ENCODE measurements at places on chromosomes 5 and 9.

DNA sequence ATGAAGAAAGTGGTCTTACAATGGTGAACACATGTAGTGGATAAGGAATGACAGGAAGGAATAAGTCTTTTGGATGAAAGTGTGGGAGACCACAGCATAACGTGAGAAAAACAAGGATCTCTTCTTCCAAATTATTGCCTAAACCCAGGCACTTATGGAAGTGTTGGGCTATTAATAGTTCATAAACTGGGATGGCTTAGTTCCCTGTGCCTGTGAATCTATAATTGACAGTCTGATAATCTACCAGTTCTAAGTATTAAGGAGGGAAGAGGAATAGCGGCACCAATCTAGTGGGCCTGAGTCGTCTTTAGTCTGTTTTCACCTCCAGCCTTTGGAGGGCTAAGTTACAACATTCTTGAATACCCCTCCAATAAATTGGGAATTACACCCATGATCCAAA, 39.2 kb upstream of the LRRTM2 start:
- no peak for DNase-seq

GRCh38 chr5:145178641-145179523, 656.3 kb downstream of the PRELID2 start:
- DNase-seq: peak; percentile 18

DNA sequence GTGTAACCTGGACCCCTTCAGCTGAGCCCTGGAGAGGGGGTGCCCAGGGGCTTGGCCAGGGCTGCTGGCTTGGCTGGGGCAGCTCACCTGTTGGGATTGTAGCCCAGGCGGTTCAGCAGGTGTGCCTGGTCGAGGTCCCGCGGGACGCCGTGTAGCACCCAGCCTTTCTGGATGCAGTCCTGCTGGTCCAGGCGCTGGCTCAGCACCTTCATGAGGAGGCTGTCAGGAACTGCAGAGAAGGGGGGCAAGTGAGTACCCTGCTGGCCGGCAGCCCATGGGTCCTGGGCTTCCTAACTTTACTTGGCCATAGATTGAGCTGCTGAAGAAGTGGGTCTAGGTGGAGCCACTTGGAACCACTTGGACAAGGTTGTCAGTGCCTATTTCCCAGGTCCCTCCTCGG, 85.5 kb downstream of the AK8 start:
- DNase-seq: no peak

DNA sequence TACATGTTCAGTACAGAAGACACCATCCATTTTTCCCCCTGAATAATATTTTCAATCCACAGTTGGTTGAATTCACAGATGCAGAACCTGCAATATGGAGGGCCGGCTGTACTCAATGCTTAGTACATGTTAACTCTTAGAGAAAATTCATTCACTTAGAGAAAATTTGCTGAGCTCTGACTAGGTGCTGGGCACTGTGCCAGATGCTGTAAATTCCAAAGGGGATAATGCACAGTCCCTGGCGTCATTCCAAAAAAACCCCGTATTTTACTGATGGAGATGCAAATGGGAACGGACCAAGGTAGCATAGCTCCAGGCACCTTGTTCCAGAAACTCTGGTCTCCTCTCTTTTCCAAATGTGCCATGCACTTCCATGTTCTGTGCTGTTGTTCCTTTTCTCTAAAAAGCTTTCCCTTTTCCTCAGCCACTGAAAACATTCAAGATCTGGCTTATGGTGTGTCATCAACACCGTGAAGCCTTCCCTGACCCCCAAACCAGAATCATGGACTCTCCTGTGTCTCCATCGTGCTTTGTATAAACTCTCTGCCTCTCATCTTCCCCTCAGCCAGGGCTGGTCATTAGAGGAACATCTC, 55.7 kb upstream of the COL15A1 start:
- peak; percentile 75 for DNase-seq

DNA sequence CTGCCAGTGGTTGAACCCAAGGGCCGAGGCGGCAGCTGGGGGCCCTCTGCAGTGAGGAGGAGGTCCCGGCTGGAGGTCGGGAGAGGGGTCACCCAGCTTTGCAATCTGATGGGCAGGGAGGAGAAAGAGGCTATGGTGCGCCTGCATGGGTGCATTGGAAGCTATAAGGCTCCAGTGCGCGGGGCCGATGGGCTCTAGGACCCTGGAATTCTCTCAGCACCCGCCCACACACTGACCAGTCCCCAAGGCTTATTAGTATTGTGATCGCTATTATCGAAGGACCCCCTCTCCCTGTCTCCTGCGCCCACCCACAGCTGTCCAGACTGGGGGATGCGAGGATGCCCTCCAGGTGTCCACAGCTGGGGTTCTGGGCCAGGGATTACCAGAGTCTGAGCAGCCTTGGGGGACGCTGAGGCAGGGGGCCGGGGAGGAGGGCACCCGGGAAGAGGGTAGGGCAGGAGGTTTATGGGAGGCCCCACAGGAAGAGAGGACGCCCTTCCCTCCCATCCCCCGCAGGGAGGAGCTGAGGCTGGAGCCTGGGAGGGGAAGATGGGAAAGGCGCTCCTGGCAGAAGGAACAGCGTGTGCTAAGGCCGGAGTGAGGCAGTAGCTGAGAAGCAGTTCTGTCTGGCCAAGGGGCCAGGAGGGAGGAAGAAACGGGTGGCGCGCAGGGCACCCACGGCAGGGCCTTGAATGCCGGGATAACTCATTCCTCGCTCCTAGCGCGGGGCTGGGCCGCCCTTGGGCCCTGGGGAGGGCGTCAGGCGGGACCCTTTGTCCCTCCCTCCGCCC, 24.2 kb downstream of the C9orf50 start:
- peak; percentile 73 for DNase-seq

DNA sequence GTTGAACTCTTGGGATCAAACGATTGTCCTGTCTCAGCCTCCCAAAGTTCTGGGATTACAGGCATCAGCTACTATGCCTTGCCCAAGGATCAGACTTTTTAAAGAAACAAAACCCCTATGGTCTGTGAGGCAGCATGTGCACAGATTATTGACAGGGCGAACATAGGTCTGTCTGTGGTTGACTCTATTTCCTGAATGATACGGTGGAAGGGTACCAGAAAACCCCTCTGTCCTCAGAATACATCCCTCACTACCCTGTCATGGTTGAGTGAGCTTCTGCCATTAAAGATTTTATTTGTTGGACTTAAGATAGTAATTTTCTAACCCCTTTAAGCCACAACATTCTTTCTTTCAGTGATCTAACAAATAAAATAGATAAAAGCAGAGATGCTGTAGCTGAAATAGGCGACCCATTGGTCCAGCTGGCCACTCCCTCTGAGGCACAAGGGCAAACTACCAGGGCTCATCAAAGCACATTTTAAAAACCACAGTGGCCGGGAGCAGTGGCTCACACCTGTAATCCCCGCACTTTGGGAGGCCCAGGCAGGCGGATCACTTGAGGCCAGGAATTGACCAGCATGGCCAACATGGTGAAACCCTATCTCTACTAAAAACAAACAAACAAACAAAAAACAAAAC, 84.9 kb upstream of the ANKRD55 start:
- DNase-seq: no peak
